ENCODE measurements at places on chromosomes 5 and 9.
A peak's percentile ranks its signal among the peaks of the same experiment; 100 is the strongest.

DNA sequence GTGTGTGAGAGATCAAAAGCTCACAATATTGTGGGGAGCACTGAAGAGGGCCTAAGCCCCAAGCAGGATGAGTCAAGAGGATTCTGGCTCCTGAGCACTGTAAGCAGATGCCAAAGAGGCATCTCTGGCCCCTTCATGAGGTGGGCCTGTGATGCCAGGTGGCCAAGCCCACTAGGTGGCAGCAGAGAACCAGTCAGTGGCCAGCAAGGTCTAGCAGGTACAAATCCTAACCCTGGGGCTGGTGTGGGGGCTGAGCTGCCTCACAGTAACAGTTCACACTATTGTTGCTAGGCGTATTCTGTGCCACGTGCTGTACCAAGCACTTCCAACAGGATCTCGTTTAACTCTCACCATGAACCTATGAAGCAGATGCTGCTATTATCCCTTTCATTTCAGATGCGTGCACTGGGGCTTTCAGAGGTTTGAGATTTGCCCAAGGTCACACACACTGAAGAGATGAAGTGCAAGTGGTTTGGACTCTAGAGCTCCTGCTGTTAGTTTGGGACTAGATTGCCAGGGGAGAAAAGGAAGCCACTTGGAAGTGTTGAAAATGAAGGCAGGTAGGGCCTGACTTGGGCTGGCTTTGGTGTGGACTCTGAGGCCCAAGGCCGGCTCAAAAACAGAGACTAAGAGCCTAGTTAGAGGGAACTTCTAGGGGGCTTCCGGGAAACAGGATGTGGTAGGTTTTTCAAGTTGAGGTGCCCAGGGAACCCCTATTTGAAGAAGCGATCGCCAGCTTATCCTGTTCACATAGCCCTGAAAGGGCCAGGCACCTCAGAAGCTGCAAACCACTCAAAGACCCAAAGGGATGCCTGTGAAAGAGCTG, 4.4 kb upstream of the MLANA start:
- peak; percentile 65 for DNase-seq

- no peak for DNase-seq
These were observed 146.1 kb downstream of the MAST4 start for GRCh38 chr5:66742083-66742895.

GRCh38 chr5:175694371-175695160, 36.7 kb downstream of the HRH2 start:
- DNase-seq: no peak

DNA sequence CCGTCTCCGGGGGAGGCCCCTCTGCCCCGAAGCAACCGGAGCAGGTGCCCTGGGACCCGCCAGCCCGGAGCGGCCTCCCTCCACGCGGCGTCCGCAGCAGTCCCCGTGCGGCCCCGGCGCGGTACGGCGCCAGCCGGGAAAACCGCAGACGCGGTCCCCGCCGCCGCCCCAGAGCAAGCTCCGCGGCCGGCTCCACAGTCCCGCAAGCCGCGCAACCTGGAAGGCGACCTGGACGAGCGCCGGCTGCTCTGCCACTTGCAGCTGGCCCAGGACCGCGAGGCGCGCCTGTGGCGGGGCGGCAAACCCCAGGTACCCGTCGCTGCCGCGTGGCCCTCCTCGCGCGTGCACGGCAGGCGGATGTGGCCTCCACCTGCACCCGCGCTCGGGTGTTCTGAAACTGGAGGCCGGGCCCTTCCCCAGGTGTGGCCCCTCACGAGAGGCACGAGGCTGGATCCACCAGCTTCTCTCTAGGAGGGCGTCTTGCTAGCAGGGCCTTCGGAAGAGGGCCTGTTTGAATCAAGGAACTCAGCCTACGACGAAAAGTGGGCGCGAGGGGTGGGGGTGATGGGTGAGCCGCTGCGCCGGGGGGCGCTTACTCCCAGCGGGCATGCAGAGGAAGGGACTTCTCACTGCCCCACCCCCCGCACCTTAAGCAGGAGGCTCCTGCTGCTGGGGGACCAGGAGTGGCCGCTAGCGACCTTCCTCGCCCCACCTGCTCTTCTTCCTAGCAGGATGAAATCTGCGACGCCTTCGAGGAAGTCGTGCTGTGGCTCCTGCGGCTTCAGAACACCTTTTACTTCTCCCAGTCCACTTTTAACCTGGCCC, 602 bp downstream of the CCNI2 start:
- no peak for DNase-seq

GRCh38 chr5:151253605-151253950, 593 bp downstream of the GM2A start:
- DNase-seq: no peak

- no peak for DNase-seq
These were observed 79.4 kb upstream of the CCDC112 start for GRCh38 chr5:115375893-115376292.

DNA sequence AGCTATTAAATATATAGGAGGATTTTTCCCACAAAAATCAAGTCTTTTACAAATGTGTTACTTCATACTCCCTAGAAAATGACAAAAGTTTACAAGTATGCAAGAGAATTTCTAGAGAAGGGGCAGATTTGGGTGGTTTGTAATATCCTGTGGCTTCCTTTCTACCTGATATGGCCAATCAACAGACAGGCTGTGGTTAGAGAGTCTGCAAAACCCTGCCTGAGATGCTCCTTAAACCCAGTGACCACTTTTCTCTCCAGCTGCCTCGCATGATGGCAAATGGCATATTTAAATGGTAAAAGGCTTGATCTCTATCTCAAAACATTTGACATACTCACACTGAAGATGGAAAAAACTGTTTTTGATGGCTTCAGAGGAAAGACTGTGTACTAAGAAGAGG, 550.1 kb upstream of the ZNF462 start:
- no peak for DNase-seq

DNA sequence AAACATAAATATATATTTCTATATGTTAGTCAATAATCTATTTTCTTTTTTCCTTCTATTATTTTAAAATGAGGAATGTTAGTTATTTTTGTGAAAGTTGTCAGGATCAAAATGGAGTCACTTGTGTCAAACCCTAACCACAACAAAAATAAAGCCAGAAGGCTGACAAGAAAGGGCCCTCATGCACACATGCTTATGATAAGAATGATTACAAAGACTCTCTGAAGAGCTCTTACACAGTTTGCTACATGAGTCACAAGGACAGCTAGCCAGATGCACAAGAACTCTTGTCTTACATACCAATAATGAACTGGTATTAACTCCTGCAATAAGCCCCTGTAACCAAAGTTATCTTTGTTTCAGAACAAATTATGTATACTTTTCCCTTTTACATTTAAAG, 64.7 kb downstream of the GGTA1 start:
- DNase-seq: no peak

GRCh38 chr5:14686517-14686916, 22.0 kb downstream of the OTULIN start:
- DNase-seq: no peak

- DNase-seq: no peak
These were observed 8.0 kb downstream of the UCK1 start for GRCh38 chr9:131523086-131523388.

- DNase-seq: no peak
These were observed 15.5 kb downstream of the FAM193B start for GRCh38 chr5:177538876-177539275.

- DNase-seq: no peak
These were observed 80.3 kb downstream of the CDH6 start for GRCh38 chr5:31273631-31274378.

DNA sequence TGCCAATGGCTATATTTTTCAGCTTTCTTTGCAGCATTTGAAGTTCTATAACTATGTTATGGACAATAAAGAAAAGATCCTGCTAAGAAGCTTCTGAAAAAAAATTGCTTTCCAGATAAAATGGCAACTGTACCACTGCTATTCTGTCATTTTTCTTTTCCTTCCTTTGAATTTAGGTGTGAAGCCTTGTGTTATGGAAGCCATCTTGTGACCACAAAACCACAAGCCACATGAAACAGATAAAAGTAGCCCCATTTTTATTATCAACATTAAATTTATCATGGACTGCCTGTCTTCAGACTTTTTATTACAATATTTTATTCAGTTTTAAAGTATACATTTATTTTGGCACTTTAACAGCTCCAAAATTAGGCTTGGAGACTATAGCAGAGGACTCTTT, 289.9 kb upstream of the ACTBL2 start:
- no peak for DNase-seq

GRCh38 chr5:170111088-170111785, 5.5 kb downstream of the FOXI1 start:
- no peak for DNase-seq

- DNase-seq: no peak
These were observed 280.3 kb downstream of the GADD45G start for GRCh38 chr9:89885156-89885555.

DNA sequence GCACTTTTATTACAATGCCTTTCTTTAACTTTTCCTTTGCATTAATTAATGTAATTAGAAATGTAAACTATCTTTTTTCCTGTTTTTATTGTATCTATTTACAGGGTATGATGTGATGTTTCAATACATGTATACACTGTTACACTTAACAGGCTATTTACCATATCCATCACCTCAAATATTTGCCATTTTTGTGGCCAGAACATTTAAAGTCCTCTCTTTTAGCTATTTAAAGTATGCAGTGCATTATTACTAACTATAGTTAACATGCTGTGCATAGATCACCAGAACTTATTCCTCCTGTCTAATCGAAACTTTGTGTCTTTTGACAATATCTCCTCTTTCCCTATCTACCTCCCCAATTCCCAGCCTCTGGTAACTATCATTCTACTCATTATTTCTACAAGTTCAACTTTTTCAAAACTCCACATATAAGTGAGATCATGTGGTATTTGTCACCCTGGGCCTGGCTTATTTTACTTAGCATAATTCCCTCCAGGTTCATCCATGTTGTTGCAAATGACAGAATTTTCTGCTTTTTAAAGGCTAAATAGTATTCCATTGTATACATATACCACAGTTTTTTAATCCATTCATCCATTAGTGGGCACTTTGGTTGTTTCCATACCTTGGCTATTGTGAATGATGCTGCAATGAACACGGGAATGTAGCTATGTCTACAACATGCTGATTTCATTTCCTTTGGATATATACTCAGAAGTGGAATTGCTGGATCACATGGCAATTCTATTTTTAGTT, 32.8 kb downstream of the OR2K2 start:
- no peak for DNase-seq

DNA sequence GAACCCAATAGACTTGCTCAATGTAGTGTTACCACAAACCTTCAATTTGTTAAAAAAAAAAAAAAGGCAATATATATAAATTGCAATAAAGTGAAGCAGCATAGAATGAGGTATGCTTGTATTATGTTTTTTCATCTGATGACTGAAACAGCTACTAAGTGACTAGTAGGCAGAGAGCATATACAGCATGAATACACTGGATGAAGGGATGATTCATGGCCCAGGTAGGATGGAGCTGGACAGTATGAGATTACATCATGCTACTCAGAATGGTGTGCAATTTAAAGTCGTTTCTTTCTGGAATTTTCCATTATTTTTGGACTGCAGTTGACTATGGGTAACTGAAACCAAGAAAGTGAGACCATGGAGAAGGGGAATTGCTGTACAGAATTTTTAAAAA, 161.2 kb downstream of the GNA14 start:
- no peak for DNase-seq

GRCh38 chr9:127578952-127579853, 32.9 kb upstream of the STXBP1 start:
- peak; percentile 57 for DNase-seq

DNA sequence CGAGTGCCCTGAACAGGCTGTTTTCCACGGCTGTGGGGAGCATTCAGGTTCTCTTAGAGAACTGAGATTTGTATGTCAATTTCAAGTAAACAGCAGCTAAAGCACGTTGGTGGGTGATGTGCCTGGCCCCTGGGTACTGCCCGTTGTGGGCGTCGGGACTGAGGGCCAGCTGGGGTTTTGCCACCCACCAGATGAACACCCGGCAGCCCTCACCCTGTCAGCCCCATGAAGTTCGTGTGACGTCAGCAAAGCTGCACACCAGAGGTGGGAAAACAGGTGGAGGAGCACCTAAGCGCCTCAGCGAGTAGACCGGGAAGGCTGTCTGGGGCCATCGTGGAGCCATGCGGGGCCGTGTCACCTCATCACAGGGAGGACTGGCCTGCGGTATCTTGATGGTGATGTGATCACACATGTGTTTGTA, 9.2 kb downstream of the CEP72 start:
- DNase-seq: no peak

DNA sequence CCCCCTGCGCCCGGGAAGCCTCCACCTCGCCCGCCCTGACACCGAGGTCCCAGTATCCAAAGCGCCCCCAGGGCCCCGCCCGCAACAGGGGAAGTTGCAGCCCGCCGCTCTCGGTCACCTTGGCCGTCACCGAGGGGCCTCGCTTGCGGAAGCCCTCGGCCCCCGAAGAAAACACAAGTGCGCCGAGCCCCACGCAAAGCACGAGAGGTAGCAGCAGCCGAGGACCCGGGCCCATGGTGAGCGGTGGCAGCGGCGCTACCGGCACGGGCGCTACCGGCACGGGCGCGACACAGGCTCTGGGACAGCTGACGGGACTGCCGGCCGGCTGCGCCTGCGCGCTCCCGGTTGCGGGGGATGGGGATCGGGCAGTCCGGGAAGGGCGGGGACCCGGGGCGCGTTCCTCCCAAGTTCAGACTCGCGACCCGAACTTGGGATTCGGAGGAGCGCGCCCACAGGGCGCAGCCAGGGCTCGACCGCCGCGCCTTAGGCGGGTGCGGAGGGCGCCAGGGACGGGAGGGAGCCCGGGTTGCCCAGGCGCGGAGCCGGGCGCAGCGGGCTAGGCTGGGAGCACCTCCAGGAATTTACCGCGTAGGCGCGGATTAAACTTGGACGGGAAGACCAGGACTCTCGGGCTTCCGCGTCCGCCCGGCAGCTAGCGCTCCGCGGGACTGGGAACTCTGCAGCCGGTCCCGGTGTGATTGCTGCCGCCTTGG, at the start of gene PPIC:
Gene PPIC, minus strand, starts transcription at position 335 of the 713 bp plus-strand sequence. Its CDS starts 100 bp downstream, at position 235.
- DNase-seq: no peak

- DNase-seq: no peak
These were observed 15.5 kb upstream of the FSD1L start for GRCh38 chr9:105432247-105432842.

DNA sequence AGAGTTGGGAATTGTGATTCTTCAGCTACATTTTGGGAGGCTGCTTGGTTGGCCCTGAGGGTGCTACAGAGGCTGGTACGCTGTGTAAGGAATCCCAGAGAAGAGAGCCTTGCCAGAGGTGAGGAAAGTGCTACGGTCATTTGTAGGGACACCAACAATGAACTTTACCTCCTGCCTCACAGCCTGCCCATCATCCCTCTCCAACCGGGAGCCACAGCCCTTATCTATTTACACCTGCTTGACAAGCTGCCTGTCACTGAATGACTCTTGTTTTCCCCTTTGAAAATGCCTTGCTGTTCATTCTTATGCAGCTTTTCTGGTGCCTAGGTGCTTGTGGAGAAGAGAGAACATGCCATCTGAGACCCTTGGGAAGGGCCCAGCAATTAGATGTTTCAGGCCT, 110.8 kb downstream of the PCSK1 start:
- DNase-seq: no peak
